Activated CD8-positive, alpha-beta memory T cell treated with anti-CD3 and anti-CD28 coated beads, Interleukin-2, amount 50 U/mL, for 4 hours (primary cell): ENCODE measurements at places on chromosomes 11 and 22.

- DNase-seq: no peak
These were observed 12.6 kb downstream of the TNNT3 start for GRCh38 chr11:1932105-1932480.

- DNase-seq: no peak
These were observed 5.5 kb downstream of the B3GNT6 start for GRCh38 chr11:77039491-77040400.

- DNase-seq: no peak
These were observed 19.0 kb downstream of the POLD3 start for GRCh38 chr11:74611369-74611861.

DNA sequence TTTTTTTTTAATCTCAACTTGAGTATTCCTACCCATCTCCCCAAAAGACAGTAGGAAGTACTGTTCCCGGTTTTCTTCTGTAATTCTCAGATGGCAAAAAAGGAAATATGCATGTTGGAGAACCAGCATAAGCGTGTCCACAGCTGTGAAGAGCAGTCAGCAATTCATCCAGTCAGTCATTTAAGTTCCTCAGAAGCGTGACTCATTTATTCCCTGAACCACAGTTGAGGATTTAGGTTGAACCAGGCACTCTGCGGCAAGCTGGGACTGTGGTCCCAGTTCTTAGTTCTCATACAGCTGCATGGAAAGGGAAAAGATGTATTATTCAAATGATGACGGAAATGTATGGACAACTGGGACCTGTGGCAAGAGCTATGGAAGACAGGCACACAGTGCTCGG lies 61.0 kb upstream of the MYO18B start:
- DNase-seq: no peak

- DNase-seq: no peak
These were observed 686 bp downstream of the LMF2 start for GRCh38 chr22:50506611-50507420.

GRCh38 chr11:87141980-87142514 lies 104.3 kb downstream of the TMEM135 start:
- DNase-seq: no peak

- DNase-seq: no peak
These were observed 60.2 kb downstream of the CDKN1C start for GRCh38 chr11:2825261-2825888.

DNA sequence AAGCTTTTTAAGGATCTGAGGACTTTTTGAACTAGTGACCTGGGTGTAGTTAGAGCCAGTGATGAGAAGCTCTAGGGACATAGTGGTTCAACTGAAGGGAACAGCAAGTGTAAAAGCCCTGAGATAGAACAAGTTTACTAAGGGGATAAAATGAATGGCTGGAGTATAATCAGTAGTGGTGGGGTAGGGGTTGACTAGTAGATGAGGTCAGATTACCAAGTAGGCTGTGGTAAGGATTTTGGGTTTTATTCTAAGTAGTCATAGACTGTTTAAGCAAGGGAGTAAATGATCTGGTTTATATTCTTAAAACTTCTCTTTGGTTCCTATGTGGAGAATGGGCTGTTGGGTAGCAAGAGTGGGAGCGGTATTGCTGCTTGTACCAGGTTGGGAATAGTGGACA lies 15.3 kb downstream of the TRIM44 start:
- no peak for DNase-seq

GRCh38 chr22:20904008-20904979 lies 12.9 kb upstream of the CRKL start:
- no peak for DNase-seq

GRCh38 chr11:115916608-115917007 lies 412.4 kb upstream of the CADM1 start:
- DNase-seq: no peak

DNA sequence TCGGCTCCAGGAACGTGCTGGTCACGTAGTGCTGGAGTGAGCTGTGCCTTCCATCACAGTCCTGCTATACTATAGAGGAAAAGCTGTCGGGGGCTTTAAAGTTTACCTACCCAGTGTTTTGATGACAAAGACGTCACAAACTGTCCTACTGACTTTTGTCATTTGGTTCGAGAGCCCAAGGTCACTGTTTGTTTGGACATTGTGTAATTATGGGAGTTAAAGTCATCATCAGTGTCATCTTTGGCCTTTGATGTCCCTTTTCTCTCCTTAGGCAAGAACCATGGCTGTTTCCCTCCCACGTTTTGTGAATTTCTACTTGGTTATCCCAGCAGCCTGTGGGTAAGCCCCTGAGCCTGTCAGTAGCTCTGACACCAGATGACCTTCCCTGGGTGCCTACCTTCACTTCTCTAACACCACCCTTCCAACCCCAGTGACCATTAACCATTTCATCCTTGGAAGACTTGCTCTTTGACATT lies 59.3 kb downstream of the SLC1A2 start:
- DNase-seq: no peak

DNA sequence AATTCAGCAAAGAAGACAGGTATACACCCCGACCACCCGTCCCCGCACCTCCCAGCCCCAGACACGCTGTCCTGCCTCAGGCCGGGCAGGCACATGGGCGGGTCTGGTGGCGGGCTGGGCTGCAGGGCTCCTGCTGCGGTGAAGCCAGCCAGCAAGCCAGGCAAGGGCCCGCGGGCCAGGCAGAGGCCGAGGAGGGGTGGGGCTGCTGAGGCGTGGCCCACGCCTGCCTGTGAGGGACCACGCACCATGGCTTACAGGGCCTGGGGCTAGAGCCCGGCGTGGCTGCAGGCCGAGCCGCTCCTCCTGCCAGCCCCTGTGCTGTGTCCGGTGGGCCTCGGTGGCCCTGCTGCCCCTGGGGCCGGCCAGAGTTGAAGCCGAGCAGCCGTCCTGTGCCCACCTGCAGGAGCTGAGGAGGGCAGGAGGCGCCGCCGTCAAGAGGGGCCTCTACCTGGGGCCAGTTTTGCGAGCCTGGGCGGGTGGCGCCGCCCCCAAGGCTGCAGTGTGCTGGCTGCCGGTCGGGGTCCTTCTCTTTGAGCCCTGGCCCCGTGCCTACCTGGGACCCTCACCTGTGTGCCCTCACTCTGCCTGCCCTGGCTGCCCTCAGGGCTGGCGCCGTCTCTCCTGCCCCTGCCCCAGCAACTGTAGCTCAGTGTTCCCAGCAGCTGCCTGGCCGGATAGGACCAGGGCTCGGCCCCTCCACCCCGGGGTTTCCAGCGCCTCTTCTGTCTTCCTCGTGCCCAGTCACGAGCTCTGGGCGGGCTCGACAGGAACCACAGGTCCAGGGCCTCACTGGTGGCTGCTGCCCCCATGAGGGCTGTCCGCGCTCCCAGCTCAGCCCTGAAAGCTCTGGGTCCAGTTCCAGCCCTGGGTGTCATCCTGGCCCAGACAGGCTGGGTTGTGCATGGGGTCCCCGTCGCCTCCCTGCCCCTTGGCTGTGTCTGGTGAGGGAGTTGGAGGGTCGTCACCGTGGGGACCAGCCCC lies 38.4 kb downstream of the MOB2 start:
- no peak for DNase-seq

DNA sequence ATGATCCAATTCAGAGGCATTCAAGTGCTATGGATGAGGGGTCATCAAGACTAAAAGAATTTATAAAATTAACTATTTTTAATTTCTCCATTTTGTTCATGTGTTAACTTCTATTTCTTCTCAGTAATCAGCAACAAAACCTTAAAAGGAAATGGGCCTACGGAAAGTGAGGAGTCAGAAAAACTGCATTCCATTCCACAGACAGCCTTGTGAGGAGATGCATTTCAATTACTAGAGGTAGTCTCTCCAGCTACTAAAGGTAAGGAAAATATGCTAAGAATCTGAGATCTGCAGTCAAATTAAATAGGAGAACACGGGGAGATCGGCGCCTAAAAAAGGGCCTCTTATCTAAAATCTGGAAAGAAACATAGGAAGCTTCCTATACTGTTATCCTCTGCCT lies 661.7 kb downstream of the DLG2 start:
- no peak for DNase-seq

- DNase-seq: no peak
These were observed 23.8 kb downstream of the GGTLC2 start for GRCh38 chr22:22667966-22668880.
